ENCODE measurements at places on chromosomes 3 and 15.

- no peak for DNase-seq
Measured at GRCh38 chr3:188861842-188862744, 309.7 kb upstream of the TPRG1 start.

DNA sequence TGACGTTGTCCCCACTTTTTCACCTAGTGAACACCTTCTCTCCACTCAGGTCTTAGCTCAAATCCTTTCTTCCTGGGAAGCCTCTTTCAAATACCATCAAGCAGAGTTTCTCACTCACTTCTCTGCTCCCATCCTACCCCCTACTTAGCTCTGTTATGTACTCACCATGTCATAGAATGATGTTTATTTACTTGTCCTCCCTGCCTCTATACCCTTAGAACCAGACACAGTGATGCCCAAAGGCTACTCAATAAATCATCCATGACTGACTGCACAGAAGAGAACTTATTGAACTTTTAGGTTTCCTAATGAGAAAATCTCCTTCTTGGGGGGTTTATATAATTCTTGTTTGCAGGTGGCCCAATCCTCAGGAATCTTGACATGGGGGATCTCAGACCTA, 154.2 kb downstream of the SSR3 start:
- DNase-seq = no peak

DNA sequence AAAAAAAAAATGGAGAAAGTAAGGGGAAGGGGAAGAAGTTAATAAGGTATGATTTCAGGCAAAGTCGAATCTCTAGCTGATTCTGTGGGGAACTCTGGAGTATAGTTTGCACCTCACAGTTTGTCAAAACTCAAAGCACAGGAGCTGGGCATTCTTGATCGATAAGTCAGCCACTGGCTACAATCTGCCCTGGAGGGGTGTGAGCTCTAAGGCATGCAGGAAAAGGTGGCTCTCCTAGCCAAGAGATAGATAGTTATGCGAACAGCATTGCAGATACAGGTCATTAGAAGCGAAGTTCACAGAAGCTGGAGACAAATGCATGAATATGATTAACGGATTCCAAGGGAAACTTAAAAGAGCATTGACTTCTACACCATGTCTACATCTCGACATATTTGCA, 952.6 kb downstream of the AGBL1 start:
- no peak for DNase-seq

- DNase-seq = no peak
Measured at GRCh38 chr15:58740436-58740835, 9.1 kb downstream of the ADAM10 start.

DNA sequence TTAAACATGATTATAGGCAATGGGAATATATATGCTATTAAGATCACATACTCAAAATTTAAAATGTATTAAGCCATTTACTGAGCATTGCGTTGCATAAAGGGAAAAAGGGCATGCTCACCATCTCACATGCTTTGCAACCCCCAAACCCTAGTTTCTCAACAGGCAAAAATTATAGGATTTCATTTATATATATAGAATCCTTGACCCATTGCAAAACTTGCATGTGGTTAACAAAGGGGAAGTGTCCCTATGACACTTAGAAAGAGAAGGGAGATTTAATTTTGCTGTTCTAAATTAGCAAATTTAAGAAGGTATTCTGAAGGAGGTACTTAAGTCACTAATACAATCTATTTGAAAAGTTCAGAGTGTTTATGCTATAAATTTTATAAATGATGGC, 837.8 kb downstream of the DIPK2A start:
- no peak for DNase-seq

DNA sequence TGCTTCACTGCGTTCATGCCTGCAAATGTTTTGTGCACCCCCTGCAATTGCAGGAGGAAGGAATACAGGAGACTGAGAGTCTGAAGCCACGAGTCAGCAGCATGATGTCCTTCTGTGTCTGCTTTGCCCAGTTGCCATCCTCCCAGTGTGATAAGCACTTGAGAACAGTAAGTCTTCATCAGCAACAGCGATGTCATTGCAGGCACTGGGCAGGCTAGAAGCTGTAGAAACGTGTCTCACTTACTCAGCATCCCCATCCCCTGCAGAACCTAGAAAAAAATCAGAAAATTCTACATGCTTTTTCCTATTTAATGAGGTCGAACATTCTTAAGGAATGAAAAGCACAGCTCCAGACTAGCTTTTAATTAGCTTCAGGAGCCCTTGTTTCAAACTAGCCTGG, 156.5 kb upstream of the LPP start:
- DNase-seq = no peak

- no peak for DNase-seq
Measured at GRCh38 chr3:172305552-172305951, 142.7 kb downstream of the GHSR start.

GRCh38 chr3:139640456-139640855, 37.3 kb downstream of the NMNAT3 start:
- DNase-seq = no peak

DNA sequence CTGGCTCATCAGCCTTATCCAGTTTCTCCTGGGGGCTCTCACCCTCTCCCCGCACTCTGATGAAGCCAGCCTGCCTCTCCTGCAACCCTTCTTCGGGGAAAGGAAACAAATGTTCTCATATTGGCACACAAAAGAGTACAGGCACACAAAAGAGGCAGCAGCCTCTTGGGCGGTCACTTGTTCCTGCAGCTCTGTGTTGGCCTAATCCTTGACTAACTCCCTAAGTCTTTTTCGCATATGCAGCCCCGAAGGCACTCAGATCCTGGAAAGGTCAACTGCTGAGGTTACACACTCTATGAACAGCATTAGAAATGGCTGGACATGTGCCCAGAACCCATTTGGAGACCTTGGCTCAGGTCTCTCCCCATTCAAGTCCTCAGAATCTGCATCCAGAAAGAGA, 7.4 kb upstream of the CAMP start:
- DNase-seq = no peak

- no peak for DNase-seq
Measured at GRCh38 chr15:46703871-46704637, 1013.3 kb upstream of the SEMA6D start.
